ENCODE measurements at places on chromosomes 12 and 14.
A peak's percentile ranks its signal among the peaks of the same experiment; 100 is the strongest.

DNA sequence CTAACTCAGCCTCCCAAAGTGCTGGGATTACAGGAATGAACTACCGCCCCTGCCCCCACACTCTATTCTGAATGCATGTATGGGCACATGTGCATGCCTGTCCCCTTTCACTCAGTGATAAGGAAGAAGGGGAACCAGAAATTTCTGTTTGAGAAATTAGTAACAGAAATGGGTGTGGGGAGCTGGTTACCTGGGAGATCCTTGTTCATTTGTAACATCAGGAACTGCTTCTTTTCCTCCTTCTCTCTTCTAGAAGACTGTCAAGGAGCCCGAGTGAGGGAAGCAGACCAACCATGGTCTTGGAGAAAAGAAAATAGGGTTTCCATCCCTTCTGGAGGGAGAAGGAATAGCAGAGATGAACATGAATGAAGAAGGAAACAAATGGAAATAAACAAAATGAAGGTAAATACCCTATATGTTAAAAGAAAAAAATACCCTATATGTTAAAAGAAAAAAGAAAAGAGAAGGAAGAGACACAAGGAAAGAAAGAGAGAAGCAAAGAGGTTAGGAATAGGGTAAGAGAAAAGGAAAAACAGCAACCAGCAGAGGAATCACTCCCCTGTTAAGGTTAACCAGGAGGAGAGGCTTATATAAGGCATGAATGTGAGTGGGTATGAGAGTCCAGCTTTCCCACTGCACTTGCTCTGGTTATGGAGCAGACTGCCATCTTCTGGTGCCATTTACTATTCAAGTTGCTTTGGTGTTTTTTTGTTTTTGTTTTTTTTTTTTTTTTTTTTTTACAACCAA is 3.3 kb downstream of the PPP1R3E start:
- DNase-seq = no peak

DNA sequence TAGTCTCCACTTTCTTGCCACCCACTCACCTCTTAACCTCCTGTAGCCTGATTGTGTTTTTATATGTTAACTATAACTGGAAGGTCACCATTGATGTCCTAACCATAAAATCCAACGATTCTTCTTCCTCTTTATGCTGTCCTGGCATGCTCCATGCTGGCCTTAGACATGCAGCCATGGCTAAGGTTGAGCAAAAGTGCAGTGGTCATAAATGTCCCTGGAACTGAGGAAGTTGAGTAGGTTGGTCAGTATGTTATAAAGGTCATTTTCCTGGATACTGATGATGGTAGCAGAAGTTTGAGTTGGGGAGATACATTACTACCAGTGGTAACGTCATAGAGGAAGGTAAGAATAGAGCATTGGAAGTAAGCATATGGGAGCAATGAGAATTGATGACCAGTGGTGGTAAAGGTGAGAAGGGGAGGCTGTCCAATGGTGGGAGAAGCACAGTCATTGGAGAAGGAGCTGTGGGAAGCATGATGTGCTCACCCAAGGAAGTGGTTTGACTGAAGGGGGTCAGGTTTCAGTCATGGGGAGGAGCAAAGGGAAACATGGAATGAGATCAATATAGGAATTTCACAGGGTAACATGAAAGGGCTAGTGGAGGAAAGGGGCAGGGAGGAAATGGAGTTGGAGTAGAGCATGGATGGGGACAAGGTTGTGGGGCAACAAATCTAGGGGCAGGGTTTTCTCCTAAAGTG is 240.8 kb downstream of the DACT1 start:
- no peak for DNase-seq

GRCh38 chr12:26113181-26113654 is 11.6 kb downstream of the BHLHE41 start:
- no peak for DNase-seq

DNA sequence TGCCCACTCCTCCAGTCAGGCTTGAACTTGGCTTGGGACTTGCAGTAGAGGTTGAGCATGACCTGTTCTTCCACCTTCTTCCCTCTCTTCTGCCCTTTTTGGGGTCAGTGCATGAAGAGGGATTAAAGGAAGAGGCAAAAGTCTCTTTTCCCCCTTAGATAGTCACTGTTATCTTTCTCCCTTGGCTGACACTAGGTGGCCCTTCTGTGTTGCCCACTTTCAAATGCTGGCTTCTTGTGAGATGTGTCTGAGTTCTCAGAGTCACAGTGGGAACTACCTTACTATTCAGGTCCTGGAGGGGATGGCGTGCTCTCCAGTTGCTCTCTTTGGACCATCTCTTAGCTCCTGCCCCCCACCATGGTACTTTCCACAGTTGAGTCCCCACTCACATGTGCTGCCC is 73.6 kb downstream of the GPR65 start:
- DNase-seq = no peak

DNA sequence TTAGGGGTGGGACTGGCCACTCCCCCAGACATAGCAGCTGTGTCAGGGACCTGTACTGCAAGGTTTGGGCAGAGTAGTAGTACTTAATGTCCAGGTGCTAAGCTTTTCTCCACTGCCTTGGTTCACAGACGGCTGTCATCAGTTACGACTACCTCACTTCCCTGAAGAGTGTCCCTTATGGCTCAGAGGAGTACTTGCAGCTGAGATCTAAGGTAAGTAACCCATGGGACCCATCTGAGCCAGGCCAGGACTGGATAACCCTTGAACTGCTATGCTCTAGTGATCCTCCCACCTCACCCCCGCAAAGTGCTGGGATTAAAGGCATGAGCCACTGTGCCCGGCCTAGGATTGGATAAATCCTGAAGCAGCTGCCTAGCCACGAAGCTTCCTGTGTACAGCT is 22.4 kb downstream of the ADCK1 start:
- DNase-seq = no peak

DNA sequence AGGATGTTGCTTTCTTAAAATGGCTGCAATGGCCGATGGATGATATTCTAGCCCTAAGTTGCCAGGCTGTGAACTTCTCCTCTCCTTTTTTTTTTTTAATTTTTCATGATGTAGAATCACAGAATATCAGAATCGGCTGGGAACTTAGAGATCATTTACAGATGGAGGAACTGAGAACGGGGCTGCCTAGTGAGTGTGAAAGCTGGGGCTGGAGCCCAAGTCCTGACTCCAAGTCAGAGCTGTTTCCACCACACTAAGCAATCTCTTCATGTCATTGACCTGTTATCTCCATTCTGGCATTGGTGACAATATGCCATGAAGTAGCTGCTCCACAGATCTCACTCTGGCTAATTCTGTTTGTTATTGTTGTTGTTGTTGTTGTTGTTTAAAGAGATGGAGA is 121.7 kb downstream of the SLC38A1 start:
- DNase-seq = no peak

DNA sequence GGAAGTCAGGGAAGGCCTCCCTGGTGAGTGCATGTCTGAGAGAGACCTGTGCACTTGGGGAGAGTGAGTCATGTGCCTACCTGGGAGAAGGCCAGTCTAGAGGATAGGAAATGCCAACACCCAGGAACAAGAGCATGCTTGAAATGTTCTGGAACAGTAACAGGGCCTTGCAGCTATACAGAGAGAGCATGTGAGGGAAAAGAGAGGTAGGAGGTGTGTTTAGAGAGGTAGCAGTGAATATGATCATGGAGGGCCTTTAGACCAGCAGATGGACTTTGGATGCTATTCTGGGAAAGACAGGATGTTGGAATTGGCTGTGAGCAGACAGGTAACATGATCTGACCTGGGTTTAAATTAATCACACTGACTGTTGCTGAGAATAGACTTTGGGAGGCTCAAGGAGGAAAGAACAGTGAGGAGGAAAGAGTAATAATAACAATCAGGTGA is 1143.6 kb downstream of the FLRT2 start:
- DNase-seq = no peak

DNA sequence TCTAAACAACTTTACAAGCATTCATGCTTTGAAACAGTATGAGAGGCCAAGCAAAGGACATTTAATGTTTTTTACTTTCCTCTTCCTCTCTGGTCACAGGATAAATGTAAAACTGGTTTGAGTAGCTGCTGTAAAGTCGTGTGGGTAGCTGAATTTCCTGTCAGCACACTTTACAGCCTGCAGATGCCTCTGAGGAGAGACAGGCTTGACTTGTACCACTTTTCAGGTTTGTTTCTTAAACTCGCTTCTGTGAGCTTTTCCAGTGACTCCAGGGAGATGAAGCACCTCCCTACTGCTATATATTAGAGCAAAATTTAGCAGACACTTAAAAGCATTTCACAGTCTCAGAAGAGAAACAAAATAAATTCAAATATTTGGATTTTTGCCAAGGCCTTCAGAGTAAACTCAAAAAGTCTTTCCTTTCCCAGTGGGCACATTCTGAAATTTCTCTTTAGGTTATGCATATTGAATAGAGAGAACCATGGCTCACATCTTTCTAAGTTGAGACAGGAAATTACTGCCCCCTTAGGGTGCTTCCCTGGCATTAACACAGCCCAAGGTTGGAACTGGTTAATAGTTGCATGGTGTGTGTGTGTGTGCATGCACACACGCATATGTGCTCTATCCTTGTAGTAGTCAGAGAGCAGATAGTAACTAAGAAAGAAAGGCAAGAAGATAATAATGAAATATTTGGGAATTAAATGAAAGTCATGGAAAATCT is 557.3 kb upstream of the MIS18BP1 start:
- no peak for DNase-seq

DNA sequence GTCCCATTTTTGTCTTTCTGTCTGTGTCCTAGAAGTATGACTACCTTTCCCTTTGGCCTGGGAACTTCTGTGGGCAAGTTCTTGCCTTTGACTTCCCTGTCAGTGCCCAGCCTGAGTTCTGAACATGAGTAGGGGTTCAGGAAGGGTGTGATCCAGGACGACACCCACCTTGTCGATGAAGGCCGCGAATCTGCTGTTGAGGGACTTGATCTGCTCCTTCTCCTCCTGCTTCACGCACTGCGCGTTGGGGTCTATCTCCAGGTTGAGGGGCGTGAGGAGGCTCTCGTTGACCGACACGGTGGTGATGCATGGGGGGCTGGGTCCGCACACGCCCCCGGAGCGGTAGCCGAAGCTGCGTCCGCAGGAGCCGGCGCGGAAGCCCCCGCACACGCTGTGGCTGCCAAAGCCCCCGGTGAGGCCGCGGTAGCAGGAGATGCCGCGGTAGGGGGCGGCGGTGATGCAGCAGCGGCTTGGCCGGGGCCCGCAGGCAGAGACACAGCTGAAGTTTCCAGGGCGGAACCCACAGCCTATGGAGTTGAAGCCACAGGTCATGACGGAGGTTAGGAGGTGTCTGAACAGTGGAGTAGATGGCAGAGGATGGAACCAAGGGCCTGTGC is at the start of gene KRT83:
Gene KRT83, minus strand, starts transcription at position 615 of the 617 bp plus-strand sequence. Its CDS starts 63 bp downstream, at position 552.
- no peak for DNase-seq

DNA sequence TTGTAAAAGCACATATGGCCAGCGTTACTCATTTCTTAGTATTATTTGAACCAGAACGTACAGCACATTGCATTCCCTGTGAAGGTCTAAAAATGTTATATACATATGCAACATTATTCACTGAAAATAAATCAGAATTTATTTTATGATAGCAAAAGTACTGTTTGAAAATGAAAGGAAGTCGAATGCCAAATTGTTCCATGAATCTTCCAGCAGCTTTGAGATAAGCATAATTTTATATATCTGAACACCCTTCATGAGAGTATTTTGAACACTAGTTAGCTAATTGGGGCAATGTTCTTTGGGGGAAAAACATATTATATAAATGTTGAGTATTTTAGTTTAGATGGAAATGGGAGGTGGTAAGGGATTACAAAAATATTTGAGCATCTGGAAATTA is 300.7 kb upstream of the SYT1 start:
- no peak for DNase-seq

- no peak for DNase-seq
These were observed 248.0 kb downstream of the RASSF9 start for GRCh38 chr12:85588221-85588620.

DNA sequence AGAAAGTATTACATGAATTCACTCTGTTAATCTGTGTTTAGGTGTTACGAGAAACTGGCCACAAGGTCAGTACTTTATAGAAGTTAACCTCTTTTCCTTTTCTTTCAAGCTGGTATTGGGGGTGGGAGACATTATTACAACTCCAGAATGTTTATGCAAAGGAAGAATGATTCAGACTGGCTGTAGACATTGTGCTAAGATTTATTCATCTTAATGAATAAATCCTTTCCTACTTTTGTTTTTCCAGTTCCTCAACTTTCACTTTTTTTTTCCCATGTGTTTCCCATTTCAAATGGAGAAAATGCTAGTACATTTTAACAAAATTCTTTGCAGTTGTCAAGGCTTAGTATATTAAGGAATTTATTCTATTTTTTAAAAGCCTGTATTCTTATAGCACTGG is 1.3 kb downstream of the OTOGL start:
- DNase-seq = no peak

DNA sequence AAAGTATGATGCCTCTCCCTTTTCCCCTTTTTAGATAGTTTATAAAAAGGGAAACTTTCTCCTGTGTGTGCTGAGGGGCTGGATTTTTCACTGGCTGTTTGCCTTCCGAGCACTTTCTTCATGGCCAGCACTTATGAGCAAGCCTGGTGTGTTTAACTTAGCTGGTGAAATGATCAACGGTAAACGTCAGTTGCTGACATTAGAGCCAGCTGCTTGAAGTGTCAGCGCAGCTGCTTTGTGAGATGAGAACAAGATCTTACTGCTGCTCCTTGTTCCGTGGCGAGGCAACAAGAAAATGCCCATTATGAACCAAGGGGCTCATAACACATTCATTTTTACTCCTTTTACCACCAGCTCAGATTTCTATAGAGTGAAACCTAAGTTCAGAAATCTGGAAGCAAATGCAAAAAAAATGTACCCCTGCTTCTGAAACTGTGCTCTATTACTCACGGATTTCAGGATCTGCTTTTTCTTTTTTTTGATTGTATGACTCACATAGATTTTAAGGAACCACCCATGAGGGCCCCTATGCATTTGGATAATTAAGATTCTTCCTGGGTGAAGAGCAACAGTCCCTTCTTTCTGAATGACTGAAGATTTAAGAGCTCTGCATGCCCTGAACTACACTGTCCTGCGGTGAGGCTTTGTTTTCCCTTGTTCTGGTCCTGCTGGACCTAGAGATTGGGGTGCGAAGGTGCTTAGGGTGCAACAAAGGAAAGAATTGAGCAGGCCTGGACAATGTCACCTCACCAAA is 74.3 kb upstream of the CPM start:
- peak; percentile 50 for DNase-seq

GRCh38 chr14:91008759-91009409 is 51.6 kb downstream of the RPS6KA5 start:
- DNase-seq = no peak

DNA sequence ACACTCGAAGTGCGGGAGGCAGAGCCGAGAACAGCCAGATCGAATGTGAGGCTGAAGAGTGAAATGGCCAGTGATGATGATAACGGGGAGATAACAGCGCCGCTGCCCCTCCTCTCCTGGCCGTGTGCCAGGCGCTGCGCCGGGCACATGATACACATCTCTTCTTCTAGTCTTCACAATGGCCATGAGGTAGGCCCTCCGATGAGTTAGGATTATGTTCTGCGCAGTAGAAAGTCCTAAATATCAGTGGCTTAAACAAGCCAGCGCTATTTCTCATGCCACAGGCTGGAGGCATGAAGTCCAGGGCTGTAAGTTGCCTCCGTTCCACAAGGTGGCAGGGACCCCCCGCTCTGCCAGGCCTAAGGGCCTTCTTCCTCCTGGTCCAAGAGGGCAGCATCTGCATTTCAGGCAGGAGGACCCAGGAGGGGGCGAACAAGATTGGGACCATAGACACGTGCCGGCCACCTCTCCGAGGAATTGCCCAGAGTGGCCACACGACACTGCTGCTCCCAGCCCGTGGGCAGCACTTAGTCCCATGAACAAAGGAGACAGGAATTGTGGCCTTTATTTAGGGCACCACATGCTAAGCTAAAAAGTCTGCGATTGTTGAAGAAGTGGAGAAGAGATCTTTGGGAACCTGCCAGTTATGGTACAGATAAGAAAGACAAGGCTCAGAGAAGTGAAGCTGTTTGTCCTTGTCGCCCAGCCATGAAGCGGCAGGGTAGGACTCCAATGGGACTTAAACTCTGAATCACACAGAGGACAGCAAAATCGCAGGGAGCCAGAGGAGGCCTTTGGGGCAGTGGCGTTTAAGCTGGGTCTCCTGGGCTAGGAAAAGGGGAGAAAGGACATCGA is 10.9 kb upstream of the HVCN1 start:
- no peak for DNase-seq
